ENCODE measurements at places on chromosomes 6 and 20.

GRCh38 chr20:40990542-40991120 lies 38.0 kb upstream of the TOP1 start:
- H3K36me3 ChIP-seq: no peaks in the 10 kb centered on the region
- H3K27ac ChIP-seq: no peak overlapping the region
- peak; percentile 90 for DNase-seq

DNA sequence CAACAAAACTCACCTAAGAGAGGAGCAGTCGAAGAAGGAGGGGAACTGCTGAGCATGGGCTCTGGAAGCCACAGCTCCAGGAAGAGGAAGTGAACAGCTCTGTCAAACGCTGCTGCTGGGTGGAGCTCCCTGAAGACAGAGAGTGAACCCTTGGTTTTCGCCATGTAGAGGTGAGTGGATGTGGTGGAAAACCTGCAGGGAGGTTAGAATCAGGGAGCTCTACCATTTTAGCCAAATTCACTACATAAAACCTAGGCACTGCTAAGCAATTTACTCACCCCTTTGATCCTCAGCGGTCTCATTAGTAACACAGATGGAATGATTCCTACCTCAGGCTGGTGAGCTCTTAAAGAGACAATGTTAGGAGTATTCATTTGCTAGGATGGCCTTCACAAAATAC lies 19.4 kb upstream of the TFAP2A start:
- H3K36me3 ChIP-seq: no peaks in the 10 kb centered on the region
- DNase-seq: no peak
- no peak overlapping the region for H3K27ac ChIP-seq
- H3K4me3 ChIP-seq: no peak overlapping the region
- no peaks in the 10 kb centered on the region for H3K27me3 ChIP-seq
- H3K4me1 ChIP-seq: no peaks in the 10 kb centered on the region

DNA sequence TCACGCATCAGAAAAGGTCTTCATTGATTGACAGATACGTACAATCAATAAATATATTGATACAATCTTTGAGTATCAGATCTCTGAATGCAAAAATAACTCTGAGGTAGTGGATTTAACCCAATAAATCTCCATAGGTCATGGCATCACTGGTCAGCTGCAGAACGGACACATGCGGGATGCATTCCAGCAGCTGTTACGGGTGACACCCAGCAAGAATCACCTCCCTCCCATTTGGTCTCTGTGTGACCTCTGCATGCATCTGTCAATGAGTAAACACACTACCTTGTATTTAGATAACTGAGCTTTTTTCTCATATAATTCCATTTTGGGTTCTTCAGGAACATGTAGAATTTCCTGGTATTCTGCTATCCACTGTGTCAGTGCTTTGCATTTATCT lies 285.4 kb downstream of the SYNE1 start:
- no peaks in the 10 kb centered on the region for H3K27me3 ChIP-seq
- H3K36me3 ChIP-seq: no peaks in the 10 kb centered on the region
- no peaks in the 10 kb centered on the region for H3K4me1 ChIP-seq
- no peak overlapping the region for H3K4me3 ChIP-seq

DNA sequence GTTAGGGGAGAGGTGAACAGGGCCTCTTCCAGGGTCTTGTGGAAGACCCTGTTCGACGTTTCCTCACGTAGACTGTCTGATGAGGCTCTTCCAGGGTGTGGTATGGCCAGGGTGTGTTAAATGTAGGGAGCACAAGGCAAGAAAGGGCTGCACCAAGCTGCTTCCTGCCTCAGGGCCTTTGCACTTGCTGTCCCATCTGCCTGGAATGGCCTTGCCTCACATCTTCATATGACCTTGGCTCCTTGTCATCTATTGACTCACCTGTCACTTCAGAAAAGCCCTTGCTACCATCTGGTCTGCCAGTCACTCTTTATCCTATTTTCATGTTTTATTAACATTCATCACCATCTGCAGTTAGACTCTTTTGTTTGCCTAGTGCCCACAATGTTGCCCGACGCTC lies 31.0 kb downstream of the E2F3 start:
- H3K27me3 ChIP-seq: no peaks in the 10 kb centered on the region
- peaks cover 1% of the 10 kb centered on the region for H3K4me1 ChIP-seq
- no peak overlapping the region for H3K4me3 ChIP-seq
- H3K27ac ChIP-seq: no peak overlapping the region
- peaks cover 25% of the 10 kb centered on the region for H3K36me3 ChIP-seq

GRCh38 chr6:25263657-25264056 lies 15.5 kb upstream of the CARMIL1 start:
- DNase-seq: no peak
- H3K27ac ChIP-seq: no peak overlapping the region
- H3K4me3 ChIP-seq: no peak overlapping the region
- no peaks in the 10 kb centered on the region for H3K36me3 ChIP-seq
- H3K27me3 ChIP-seq: no peaks in the 10 kb centered on the region

- DNase-seq: no peak
- no peaks in the 10 kb centered on the region for H3K36me3 ChIP-seq
- H3K27ac ChIP-seq: no peak overlapping the region
- H3K4me1 ChIP-seq: no peaks in the 10 kb centered on the region
- H3K27me3 ChIP-seq: no peaks in the 10 kb centered on the region
- no peak overlapping the region for H3K4me3 ChIP-seq
Observed at GRCh38 chr6:23690453-23691049, 435.5 kb upstream of the NRSN1 start.

GRCh38 chr6:149435919-149436586 lies 36.0 kb downstream of the SUMO4 start:
- no peaks in the 10 kb centered on the region for H3K4me1 ChIP-seq
- no peaks in the 10 kb centered on the region for H3K27me3 ChIP-seq
- H3K27ac ChIP-seq: no peak overlapping the region

GRCh38 chr6:120608826-120609225 lies 725.5 kb downstream of the TBC1D32 start:
- H3K4me1 ChIP-seq: no peaks in the 10 kb centered on the region
- no peaks in the 10 kb centered on the region for H3K36me3 ChIP-seq
- no peak overlapping the region for H3K4me3 ChIP-seq
- no peak for DNase-seq
- no peaks in the 10 kb centered on the region for H3K27me3 ChIP-seq
- H3K27ac ChIP-seq: no peak overlapping the region

- DNase-seq: no peak
- no peaks in the 10 kb centered on the region for H3K36me3 ChIP-seq
- H3K27me3 ChIP-seq: no peaks in the 10 kb centered on the region
- no peak overlapping the region for H3K4me3 ChIP-seq
Observed at GRCh38 chr6:7073082-7073820, 34.5 kb upstream of the RREB1 start.

- no peak overlapping the region for H3K4me3 ChIP-seq
- H3K27me3 ChIP-seq: no peaks in the 10 kb centered on the region
Observed at GRCh38 chr6:70375166-70375565, 38.1 kb upstream of the FAM135A start.

Measured in H9 (cell line).